CD4-positive, alpha-beta T cell treated with Interleukin-17A for 1 hour (primary cell): ENCODE measurements at places on chromosomes 12 and 14.
A peak's percentile ranks its signal among the peaks of the same experiment; 100 is the strongest.

GRCh38 chr12:111529424-111530368, 69.4 kb downstream of the ATXN2 start:
- DNase-seq: peak; percentile 73

DNA sequence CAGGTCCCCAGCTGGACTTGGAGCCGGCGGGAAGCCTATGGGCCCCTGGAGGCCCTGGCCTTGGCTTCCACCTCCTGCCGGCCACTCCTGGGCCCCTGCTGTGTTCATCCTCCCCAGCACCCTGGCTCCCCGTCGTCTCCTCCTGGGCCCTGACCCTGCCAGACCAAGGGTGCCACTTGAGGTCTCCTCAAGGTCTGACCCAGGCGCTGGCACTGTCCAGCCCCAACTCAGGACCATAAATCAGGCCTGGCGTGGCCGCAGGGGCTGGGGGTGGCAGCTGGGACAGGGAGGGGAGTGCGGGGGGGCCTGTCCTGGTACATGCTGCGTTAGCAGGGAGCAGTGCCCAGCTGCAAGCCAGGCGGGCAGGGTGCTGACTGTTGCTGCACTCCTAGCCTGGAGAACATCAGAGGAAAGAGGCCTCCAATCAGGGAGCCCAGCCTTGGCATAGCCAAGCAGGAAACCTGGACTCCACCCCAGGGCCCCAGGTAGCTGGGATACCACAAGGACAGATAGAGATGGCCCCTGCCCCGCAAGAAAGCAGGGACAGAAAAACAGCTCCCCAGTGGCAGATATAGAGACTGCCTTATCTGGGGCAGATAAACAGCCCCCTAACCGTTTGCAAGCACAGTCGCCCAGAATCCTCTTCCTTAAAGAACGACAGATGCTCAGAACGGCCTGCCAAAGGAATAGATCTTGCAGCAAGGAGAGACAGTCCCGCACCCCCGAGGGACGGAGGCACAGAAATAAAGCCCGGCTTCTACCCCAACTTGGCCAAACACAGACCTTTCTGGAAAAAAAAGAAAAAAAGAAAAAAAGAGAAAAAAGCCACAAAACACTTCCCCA, 6.5 kb upstream of the ATG101 start:
- DNase-seq: no peak

DNA sequence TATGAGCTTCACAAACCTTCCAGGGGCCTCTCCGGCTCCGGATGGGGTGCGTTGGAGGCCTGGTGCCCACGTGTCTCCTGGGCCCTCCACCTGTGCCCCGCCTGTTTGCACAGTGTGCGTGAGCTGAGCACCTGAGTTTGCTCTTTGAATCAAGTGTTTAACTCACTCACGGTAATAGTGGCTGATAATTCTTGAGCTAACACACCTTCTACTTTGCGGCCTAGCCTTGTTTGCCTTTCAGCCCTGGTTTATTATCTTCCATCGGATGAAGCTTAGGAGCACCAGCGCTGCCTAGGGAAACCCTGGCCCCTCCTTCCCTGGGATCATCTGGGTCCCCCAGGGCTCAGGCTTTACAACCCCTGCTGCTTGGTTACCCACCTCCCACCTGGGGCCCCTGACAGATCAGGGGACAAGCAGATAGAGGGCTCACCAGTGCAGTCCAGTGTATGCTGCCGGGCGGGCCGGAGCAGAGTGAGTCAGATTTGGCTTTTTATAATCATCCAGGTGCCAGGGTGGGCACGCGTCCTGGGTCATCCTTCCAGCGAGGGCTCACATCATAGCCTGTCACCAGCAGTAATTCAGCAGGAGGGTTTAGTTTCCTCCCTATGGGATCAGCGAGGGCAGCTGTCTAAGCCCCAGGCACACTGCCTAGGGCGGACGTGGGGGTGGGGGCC, 62.8 kb upstream of the RFLNA start:
- no peak for DNase-seq

- no peak for DNase-seq
Observed at GRCh38 chr12:104506676-104507401, 50.1 kb downstream of the CHST11 start.

GRCh38 chr14:37232907-37233481, 35.3 kb downstream of the MIPOL1 start:
- no peak for DNase-seq

DNA sequence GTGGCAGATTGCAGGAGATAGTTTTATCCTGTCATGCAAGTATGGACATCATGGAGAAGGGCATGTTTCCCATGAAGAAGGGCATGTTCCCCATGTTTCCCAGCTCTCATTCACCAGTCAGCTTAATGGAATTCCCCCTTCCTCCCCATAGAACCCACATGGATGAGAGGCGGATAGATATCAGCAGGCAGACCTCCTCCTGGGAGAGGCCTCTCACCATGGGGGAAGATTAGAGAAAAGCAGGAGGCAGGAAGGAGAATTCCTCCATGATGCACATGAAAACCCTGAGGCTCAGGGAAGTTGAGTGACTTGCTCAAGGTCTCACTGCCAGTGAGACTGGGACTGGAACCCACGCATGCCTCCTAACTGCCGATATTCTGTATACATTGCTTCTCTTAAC, 92.9 kb upstream of the FOXN3 start:
- no peak for DNase-seq
